ENCODE measurements at places on chromosomes 5 and 9.

- peaks cover 12% of the 10 kb centered on the region for H3K4me1 ChIP-seq
- peak overlapping the region; percentile 57 for H3K4me3 ChIP-seq
- no peaks in the 10 kb centered on the region for H3K36me3 ChIP-seq
- peaks cover 5% of the 10 kb centered on the region for H3K27me3 ChIP-seq
Observed at GRCh38 chr5:181160152-181160754, 12.9 kb downstream of the OR2V2 start.

DNA sequence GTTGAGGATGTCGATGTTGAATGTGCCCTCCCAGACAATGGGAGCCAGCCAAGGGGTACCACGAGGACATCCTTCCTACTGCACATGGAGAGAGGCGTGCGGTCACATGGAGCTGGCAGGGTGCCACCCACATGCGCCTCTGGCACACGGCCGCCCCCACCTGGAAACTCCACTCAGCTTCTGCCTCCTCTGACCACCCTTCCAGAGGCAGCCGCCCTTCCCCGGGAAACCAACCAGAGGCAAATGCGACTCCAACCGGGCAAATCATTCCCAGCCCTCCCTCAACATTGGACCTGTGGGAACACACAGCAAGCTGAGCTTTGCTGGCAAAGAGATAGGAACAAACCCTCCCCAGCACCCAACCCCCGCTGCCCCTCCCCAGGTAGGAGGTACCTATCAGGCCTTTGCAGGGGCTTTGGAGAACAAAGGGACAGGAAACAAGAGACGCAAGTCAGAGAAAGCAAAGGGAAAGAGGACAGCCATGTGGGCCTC lies 17.5 kb downstream of the ABO start:
- H3K27me3 ChIP-seq, result no peaks in the 10 kb centered on the region
- no peak for DNase-seq
- H3K27ac ChIP-seq, result no peak overlapping the region

DNA sequence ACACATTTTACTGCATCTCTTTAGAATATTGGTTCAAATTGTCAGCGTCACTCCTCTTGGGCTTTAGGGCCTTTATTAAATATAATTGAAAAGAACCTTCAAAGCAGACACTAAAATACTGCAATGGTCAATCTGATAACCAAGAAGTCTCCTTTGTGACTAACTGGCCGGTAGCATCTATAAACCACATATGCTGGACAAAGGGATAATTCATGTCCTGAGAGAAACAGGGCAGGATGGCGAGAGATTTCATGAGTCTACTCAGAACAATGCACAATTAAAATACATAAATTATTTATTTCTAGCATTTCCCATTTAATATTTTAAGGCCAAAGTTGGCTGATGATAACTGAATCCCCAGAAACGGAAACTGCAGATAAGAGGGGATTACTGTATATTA lies 1083.4 kb upstream of the CDH18 start:
- H3K27me3 ChIP-seq, result no peaks in the 10 kb centered on the region
- H3K27ac ChIP-seq, result no peak overlapping the region
- no peaks in the 10 kb centered on the region for H3K36me3 ChIP-seq
- no peak overlapping the region for H3K4me3 ChIP-seq
- H3K4me1 ChIP-seq, result no peaks in the 10 kb centered on the region

- no peaks in the 10 kb centered on the region for H3K36me3 ChIP-seq
- no peak within 1 kb of the TSS for H3K4me3 ChIP-seq
- no peak within 1 kb of the TSS for H3K27ac ChIP-seq
- no peaks in the 10 kb centered on the region for H3K4me1 ChIP-seq
Observed at GRCh38 chr5:64165500-64166200, at the start of gene RNF180. Gene RNF180, plus strand, starts transcription at chr5:64165843. Its CDS starts 34,965 bp downstream, at chr5:64200808.

DNA sequence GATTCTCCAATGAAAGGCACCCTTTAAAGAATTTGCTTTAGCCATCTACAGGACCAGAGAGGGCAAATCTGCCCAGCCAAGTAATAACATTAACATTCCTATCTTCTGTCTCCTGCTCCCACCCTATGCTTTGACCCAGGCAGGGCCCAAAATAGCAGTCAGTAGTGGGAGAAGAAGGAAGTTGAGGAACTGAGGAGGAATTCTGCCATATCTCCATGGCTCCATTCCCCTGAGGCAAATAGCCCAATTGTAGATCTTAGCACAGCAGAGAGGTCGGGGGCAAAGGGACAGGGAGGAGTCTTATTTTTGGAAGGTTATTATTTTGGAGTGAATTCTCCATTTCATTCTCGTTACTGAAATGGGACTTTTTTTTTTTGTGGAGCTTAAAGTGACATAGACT lies 111.1 kb upstream of the IFNK start:
- DNase-seq, result no peak
- no peaks in the 10 kb centered on the region for H3K4me1 ChIP-seq
- no peaks in the 10 kb centered on the region for H3K36me3 ChIP-seq
- no peak overlapping the region for H3K4me3 ChIP-seq
- H3K27me3 ChIP-seq, result no peaks in the 10 kb centered on the region

- H3K4me1 ChIP-seq, result no peaks in the 10 kb centered on the region
- no peak for DNase-seq
- no peaks in the 10 kb centered on the region for H3K36me3 ChIP-seq
- H3K4me3 ChIP-seq, result no peak overlapping the region
Observed at GRCh38 chr5:32197032-32197431, 22.9 kb upstream of the GOLPH3 start.

Data from effector memory CD4-positive, alpha-beta T cell (primary cell).